ENCODE measurements at places on chromosomes 2 and 18.

DNA sequence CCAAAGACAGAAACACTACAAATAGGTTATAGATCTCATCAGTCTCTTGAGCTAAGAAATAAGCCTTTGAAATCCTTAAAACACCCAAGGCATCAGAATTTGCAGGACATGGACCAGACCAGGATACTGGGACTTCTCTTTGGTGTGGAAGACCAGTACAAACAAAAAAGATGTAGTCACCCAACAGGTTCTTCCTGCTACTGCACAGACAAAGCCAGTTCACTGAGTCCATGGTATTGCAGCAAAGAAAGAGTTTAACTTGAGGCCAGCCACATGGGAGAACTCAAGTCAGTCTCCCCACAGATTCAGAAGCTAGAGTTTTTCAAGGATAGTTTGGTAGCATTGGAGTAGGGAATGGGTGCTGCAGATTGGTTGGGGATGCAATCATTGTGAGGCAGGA, 169.6 kb upstream of the NDUFV2 start:
- DNase-seq: no peak

DNA sequence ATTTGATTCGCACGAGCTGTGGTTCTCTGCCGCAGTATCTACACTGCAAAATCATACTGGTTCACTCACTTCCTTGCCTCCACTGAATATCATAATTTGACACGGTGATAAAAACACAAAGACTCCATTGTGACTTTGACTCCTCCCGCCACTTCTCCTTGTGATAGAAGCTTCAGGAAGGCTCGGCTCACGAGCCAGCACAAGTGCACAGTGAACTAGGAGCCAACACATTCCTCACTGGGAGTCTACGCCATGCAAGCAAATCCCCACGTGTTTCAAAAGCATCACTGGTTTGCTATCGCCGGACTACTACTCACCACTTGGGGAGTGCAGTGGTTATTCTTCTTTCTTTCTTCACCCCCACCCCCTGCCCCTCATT, 293.3 kb upstream of the PARD3B start:
- DNase-seq: no peak

DNA sequence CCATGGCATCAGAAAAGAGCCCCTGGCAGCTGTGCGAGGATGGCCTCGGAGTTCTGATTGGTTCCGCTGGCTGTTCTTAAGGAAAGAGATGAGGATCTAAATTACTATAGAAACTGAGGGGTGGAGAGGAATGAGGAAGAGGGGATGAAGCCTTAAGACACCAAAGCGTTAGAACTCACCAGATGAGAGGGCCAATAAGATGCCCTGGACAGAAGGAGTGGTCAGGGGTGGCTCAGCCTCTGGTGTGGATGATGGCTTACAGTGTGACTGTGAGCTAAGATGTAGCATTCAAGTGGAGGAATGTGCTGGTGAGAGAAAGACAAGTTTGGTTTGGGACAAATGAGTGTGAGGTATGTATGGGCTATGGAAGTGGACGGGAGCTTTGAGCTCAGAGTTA, 97.8 kb downstream of the ZFP36L2 start:
- no peak for DNase-seq

GRCh38 chr2:239674101-239674980, 273.5 kb upstream of the HDAC4 start:
- DNase-seq: no peak

GRCh38 chr2:97651114-97651513, 5.3 kb downstream of the COX5B start:
- DNase-seq: no peak

DNA sequence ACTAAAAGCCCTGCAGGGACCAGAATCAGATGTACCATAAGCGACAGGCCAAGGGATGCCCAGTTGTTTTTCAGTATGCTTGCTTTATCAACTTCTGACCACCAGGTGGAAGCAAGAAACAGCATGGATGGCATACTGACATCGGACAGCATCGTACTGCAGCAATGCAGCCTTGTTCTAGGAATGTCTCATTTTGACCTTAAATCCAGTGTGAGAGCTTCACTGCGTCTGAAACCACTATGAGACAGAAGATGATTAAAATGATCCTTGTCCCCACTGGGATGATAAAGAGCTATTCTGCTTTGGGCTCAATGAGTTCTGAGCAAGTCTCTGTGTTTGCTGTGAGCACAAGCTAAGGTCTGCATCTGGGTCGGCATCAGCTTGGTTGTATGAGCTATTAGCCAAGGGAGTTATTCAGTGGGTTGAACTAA, 54.3 kb downstream of the CDK15 start:
- peak; percentile 69 for DNase-seq

DNA sequence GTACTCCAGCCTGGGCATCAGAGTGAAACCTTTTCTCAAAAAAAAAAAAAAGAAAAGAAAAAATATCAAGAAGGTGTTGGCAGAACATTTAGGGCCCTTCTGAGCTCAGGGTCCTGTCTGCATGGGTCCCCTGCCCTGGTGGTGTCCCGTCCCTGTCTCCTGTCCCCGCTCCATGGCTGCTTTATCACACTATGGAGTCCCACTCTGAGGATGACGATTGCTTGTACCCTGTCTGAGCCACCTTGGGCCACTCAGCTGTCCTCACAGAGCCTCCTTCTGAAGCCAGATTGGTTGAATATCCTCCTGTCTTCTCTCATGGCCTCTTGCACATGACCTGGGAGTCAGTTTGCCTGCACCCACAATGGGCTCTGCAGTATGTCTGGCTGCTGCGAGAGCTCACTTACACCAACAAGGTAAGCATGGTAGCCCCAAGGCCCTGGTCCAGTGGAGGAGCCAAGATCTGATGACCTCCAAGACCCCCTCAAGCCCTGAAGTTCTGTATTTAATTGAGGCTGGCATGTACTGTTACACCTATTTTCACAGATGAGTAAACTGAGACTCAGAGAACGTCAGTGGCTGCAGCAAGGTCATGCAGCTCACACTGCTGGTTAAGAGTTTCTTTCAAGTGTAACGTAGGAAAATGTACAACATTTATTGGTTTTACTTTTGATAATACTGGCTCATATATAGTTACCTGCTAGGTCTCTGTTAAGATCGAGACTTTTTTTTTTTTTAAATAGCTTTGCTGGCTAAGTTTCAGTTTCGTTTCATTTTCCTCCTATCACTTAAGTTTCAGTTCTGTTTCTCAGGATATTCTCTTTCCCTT, 16.9 kb upstream of the ZCCHC2 start:
- no peak for DNase-seq

GRCh38 chr2:3787768-3788167, 84.4 kb downstream of the DCDC2C start:
- DNase-seq: no peak

GRCh38 chr2:227414846-227415245, 27.1 kb upstream of the SCYGR1 start:
- no peak for DNase-seq

GRCh38 chr2:11032396-11032795, 120.7 kb downstream of the KCNF1 start:
- no peak for DNase-seq

DNA sequence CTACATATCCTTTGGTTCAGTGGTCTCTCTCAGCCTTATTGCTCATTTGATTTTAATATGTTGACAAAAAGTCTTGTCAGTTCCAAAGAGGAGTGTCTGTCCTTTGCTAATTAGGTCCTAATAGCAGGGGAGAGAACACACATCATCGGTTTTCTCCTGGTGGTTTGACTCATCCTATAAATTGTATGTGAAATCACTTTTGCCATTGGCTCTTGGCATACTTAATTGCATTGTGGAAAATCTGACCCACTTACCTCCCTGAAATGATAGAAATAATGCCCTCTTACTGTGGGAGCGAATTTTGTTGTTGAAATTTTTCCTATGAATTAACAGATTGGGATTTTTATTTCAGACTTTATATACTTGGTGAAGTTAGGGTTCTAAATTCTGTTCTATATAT, 58.3 kb downstream of the MTCL1 start:
- DNase-seq: no peak

- no peak for DNase-seq
Observed at GRCh38 chr2:127128445-127128904, 21.5 kb upstream of the BIN1 start.

DNA sequence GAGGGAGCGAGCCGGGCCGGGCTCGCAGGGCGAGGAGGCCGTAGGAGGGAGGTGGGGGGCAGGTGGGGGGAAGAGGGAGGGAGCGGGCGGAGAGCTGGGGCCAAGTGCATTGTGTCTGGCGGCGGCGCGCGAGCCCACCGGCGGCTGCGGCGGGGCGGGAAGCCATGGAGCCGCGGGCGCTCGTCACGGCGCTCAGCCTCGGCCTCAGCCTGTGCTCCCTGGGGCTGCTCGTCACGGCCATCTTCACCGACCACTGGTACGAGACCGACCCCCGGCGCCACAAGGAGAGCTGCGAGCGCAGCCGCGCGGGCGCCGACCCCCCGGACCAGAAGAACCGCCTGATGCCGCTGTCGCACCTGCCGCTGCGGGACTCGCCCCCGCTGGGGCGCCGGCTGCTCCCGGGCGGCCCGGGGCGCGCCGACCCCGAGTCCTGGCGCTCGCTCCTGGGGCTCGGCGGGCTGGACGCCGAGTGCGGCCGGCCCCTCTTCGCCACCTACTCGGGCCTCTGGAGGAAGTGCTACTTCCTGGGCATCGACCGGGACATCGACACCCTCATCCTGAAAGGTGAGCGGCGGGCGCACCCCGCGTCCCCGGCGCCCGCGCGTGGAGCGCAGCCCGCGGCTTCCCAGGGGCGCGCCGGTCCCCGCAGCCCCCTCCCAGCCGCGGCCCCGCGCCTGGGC, at the start of gene TMEM178A:
TSS of gene TMEM178A (plus strand) at position 107 of the 680 bp plus-strand sequence. CDS start at position 165, 58 bp downstream.
- DNase-seq: no peak

DNA sequence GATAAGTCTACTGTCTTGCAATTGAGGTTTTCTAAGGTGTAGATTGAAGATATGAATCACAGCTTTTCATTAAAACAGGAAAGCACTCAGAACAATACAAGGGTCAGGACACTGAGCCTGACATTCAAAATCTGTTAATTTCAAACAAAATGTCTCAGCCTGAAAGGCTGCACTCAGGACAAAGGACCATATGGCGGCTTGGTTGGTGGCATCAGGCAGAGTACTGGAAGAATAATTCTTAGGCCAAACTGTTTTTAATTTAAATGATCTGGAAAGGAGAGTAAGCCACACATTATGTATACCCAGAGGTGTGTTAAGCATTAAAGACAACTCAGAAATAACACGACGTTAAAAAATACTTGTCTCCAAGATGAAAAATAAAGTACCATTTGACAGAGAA, 85.9 kb downstream of the SKA1 start:
- DNase-seq: no peak

DNA sequence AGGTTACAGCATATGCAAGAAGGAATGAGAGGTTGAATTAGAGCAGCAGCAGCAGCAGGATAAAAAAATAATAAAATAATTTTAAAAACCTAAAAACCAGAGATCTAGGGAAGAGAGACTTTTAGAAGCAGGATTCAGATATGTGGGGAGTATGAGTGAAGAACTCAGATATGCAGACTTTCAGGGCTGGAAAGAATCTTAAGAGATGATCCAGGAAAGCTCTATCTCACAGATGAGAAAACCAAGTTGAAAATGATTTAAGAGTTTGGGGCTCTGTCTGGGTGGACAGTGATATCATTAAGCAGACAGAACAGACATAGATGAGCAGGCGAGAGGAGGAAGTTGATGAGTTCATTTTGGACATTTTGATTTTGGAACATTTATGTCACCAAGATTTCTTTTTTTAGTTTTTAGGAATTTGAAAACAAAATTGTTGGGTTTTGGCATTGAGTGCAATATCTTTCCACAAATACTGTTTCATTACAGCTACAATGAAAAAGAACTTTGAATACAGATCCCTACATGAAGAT, 31.8 kb downstream of the BCL2 start:
- DNase-seq: no peak

DNA sequence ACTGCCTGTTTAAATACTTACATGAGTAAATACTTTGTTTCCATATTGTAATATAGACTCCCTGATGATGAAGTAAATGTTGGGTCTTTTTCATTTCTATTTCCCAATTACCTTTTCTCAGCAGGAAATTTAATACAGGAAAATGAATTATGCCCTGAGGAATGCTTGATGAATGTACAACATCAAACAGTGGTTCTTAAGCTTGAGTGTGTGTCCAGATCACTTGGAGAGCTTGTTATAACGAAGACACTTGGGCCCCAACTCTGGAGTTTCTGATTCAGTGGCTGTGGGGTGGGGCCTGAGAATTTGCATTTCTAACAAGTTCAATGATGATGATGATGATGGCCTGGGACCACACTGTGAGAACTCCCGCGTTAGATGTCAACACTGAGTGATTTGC, 7.1 kb upstream of the ME2 start:
- DNase-seq: no peak

DNA sequence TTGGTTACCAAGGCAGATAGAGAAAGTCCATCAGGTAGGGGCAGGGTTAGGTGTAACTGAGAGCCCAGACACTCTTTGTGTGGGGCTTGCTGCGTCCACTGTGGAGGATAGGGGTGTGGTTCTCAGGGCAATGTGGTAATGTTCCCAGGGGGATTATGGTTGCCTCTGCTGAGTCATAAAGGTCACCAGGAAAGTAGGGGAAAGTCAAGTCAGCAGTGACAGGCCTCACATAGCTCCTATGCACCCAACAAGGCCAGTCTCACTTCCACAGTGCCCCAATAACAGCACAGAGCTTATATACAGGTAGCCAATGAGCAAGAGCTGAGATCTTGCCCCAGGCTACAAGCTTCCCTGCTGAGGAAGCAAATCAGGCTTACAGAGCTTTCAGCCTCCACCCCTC, 1438.0 kb upstream of the ZEB2 start:
- no peak for DNase-seq

- DNase-seq: no peak
Observed at GRCh38 chr2:207724113-207724512, 12.7 kb downstream of the CCNYL1 start.

DNA sequence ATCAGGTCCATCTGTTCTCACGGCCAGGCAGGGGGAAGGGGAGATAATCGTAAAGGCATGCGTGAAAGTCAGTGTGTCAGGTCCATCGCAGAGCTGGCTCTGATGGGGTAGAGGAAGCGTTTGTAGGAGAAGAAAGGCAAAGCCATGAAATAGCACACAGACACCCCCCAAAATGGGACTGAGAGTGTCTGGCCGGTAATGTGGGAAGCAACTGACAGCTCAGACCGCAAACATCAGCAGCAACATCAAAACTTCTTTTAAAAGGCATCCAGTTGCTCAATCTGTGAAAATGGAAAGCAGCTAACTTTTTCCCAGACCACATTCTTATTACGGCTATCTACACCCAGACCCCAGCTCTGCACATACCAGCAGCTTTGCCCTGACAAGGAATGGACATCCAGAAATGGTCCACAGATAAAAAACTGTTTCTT, 232.6 kb downstream of the EN1 start:
- DNase-seq: no peak

DNA sequence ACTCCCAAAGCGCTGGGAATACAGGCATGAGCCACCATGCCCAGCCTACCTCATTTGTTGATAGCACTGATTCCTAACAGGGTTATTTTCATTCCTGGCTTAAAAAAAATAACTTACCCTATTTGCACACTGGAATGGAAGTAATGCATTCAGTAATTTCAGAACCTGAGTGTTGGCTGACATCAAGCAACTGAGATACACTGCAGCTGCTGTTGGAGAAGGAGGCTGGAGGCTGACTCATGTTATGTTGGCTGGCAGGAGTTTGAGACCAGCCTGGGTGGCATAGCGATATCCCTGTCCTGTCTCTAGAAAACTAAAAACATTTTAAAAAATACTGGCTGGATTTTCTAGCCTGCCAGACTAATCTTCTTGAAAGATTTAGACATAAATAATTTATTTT, 385.1 kb upstream of the MEX3C start:
- DNase-seq: no peak

GRCh38 chr2:178429336-178429735, 21.6 kb downstream of the PRKRA start:
- DNase-seq: no peak
